ENCODE measurements at places on chromosomes 16 and 17.

GRCh38 chr16:21033704-21034103, 116.9 kb downstream of the DNAH3 start:
- peak; percentile 77 for DNase-seq

- no peak for DNase-seq
Measured at GRCh38 chr17:146546-146945, 9.2 kb downstream of the SCGB1C2 start.

DNA sequence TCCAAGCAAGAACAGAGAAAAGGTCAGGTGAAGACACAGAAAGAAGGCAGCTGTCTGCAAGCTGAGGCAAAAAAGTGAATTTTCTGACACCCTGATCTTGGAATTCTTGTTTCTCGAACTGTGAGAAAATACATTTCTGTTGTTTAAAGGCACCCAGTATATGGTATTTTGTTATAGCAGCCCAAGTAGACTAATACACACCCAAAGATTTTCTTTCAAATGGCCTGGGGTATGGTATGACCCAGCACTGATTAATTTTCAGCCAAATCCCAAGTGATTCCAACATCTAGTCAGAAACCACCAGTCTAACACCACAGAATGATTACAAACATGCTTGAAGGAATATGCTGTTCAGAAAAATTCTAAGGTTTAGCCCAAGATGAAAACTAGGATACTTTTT, 36.8 kb downstream of the TRIM37 start:
- DNase-seq: no peak

GRCh38 chr16:56225017-56225742, 33.9 kb downstream of the GNAO1 start:
- DNase-seq: no peak

GRCh38 chr17:74150428-74151025, 53.0 kb upstream of the RPL38 start:
- DNase-seq: no peak

- peak; percentile 92 for DNase-seq
Measured at GRCh38 chr16:57485916-57486857, at the start of gene DOK4. Gene DOK4 (minus strand): TSS chr16:57486493. CDS start chr16:57479507, 6,986 bp downstream.

DNA sequence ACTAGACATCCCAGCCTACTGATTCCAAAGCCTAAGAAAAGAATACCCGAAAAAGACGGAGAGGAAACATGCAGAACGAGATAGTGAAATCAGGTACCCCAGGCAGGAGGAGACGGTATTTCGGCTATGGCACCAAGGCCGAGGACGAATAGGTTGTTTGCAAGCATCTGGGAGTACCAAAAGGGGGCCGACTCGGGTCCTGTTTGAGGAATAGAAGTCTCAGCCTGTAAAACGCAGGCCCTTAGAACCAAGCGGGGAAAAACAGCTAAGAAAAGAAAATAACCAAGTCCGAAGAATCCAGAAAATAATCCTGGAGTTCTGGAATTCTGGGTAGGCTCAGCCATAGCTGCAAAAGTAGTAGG, 537 bp downstream of the SLC35B1 start:
- DNase-seq: no peak

DNA sequence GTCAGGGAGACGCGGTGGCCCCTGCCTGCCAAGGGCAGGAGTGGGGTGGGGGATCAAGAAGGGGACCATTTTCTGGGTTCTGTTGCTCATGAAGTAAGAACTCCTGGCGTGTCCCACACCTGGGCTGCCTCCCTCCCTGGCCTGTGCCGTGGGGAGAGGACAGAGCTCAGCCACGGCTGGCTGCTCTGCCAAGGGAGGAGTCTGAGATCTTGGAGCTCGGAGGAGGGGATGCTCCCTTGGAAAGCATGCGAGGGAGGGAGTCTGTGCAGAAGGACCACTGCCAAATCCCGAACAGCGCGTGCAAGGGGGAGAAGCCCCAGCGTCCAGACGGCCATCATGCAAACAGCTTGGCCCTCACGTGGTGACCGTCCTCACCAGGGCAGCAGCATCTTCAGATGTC, 64.2 kb upstream of the ZNF469 start:
- DNase-seq: no peak

GRCh38 chr17:39753514-39754160, 15.9 kb downstream of the GRB7 start:
- peak; percentile 70 for DNase-seq

DNA sequence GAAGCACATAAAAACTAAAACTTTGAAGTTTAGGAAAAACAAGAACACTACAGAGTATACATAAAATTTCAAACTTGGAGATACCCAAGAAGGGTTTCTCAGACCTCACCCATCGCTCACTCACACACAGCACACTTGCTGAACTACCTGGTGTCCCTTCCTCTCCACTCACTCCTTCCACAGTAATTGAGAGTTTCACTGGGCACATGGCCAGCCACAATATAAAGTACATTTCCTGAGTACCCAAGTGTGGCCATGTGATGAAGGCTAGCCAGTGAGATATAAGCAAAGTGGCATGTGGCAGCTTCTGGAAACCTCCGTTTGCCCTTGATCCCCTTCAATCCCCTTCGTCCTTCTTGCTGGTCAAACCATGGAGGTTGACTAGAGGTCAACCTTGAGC, 11.9 kb downstream of the TOX3 start:
- no peak for DNase-seq

DNA sequence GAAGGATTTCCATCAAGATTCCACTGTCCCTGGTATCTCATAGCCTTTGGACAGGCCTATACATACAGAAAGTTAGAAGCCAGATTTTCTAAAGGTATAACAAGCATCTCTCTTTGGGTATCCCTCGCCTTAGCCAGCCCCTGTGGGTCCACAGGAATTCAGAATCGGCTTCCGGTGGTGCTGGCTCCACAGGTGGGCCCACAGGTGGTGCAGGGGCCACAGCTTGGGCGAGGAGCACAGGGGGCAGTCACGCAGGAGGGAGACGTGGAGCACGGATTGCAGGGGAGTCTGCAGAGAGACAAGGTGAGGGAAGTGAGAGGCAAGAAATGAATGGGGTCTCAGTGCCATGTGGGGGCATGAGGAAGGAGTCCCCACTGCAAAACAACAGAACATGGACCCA, 3.5 kb downstream of the KRT38 start:
- DNase-seq: no peak

- peak; percentile 78 for DNase-seq
Measured at GRCh38 chr16:55478827-55479429, at the start of gene MMP2. Gene MMP2 (plus strand): TSS chr16:55479198. CDS start chr16:55479480, 282 bp downstream.

- DNase-seq: no peak
Measured at GRCh38 chr17:49926886-49927285, 42.1 kb upstream of the DLX4 start.

DNA sequence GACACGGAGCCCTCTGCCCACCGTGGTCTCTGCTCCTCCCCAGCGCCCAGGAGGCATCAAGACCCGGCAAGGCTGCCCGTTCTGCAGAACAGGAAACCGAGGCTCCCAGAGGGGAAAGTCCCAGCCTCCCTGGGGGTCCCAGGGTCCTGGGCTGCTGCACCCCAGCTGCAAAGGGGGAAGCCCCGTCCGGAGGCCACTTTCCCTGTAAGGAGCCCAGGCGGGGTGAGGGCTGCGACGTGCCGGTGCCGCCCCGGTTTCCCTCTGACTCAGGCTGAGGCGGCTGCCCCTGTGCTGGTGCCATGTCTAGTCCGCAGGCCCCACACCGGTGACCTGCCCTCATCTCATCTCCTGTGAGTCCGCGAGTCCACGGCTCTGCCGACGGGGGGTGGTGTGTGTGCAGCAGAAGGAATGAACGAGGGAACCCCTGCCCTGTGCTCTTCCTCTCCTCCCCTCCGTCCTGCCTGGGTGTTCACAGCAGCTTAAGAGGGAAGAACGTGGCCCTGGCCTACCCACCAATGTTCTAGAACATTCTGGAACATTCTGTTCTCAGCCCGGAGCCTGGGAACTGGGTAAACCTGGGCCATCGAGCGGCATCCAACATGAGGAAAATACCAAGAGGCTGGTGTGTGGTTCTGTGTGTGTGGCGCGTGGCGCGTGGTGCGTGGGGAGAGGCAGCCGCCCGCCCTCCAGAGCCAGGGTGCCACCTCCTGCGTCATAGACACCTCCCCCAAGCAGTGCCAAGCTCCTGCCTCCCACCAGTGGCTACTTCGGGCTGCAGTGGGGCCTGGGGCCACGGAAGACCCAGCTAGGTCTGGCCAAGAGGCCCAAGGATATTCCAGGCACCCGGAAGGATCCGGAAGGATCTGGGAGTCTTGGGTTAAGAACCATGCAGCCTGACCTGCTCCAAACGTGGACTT, 7.0 kb upstream of the CBFA2T3 start:
- DNase-seq: no peak

DNA sequence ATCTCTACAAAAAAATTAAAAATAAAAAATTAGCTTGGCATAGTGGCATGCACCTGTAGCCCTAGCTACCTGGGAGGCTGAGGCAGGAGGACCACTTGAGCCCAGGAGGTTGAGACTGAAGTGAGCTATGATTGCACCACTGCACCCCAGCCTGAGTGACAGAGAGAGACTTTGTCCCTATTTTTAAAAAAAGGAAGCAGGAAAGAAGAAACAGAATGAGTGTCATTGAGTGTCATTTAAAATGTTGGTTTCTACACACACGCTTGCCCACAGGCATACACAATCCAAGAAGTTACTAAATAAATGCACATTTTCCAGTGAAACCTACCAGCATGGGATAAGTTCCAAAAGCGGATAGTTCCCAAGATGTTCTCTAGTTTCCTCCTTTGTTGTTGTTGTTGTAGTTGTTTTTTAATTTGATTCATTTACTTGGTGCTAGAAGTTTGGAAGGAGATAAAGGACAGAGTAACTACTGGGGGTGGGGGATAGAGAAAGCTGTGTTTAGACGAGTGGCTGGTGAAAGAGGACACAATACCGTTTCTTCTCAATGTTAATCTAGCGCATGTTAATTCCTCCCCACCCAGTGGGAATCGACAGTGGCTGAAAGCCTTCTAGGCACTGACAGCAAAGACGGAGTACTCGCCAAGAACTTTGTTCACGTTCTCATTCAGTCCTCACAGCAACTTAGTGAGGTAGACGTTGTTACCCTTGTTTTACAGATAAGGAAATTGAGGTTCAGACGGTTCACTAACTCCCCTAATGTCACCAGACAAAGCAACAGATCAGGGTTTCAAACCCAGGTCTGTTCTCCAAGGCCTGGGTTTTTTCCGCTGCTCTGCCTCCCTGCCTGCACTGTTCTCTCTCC, 17.3 kb downstream of the MRPS23 start:
- DNase-seq: no peak

DNA sequence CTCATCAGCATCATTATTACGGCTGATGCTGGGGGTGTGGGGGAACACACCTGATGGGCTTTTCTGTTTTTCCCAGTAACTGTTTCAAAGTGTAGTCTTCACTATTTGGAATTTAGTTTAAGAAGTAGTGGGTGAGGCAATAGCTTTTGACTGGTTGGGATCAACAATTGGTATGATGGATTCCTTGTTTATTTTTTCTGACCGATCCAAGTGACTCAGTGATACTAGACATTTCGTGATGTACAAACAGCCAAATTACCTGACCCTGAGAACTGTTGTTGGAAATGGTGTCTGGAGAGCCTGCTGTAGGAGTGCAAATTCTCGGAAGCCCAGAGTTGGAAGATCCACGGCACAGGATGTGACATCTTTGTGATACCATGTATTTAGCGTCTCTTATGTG, 204.2 kb downstream of the PRKCA start:
- DNase-seq: no peak

DNA sequence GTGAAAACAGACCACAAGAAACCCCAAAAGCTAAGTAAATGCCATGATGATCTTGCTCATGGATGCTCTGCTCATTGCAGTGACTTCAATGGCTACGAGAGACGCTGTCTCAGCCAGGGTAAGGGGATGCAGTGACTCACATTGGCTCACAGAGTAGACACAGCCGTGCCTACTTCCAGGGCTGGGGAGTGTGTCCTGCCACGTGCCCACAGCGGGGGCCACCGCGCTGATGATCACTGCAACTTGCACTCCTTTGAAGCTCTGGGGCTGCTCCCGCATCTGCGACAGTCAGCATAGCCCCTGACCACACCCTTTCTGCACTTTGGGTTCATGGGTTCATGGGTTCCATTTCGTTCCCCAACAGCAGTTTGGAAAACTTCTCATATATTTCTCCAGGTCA, 231.4 kb upstream of the RPL38 start:
- no peak for DNase-seq

- no peak for DNase-seq
Measured at GRCh38 chr16:31107465-31107867, 720 bp upstream of the BCKDK start.

- no peak for DNase-seq
Measured at GRCh38 chr16:22191532-22192260, 14.4 kb upstream of the EEF2K start.

DNA sequence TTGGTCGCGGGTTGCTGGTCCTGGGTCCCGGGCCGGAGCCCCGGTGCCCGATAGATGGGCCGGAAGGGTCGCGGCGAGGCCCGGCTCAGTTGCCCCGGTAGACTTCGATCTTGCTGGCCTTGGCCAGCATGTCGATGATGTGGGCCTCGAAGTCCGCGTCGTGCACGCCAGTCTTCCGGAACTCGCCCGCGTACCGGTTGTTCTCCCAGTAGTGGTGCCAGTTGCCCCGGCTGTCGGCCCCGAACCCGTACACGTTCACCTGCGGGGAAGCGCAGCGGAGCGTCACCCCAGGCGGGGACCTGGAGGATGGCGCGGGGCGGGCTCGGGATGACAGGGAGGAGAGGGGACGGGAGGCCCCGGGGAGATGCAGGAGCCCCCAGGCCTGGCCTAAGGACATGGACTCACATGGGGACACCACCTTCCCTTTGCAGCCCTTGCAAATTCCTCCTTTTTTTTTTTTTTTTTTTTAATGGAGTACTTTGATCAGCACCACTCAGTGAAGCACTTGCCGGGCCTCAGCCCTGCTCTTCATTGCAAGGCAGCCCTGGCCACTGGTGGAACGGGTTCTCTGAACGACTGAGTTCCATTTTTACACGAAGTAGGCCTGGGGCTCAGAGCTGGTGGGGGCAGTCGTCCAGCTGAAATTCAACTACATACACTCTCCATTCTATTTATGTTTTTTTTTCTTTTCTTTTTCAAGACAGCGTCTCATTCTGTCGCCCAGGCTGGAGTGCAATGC, 35.1 kb downstream of the DDX19A start:
- DNase-seq: no peak

- DNase-seq: no peak
Measured at GRCh38 chr16:22728167-22728836, 85.7 kb upstream of the HS3ST2 start.

Measured in heart left ventricle (tissue), 16 donors.